ENCODE measurements at places on chromosomes 12 and 14. TPM values are rescaled to one million over a fixed set of nuclear protein-coding genes. Genes with fewer than 3 reads are reported as not detected.

DNA sequence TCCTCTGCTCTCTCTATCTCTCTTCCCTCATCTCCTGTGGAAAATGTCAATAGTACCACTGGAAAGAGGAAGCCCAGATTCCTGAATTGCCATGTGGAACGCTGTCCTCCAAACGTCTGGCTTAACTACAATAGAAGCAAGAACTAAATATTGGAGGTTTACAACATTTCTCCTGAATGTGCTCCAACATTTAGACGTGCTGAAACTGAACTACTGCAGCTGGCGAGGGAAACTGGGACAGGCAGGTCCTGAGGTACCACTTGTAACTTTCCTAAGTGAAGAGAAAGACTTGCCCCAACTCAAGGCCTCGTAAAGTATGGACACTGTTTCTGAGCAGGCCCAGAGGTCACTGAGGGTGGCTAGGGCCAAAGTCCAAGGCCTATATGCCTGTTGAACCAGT, 187.7 kb downstream of the NTF3 start:
- DNase-seq, result no peak

- no peak for DNase-seq
These were observed 5.0 kb upstream of the C14orf180 start for GRCh38 chr14:104574536-104574935.

DNA sequence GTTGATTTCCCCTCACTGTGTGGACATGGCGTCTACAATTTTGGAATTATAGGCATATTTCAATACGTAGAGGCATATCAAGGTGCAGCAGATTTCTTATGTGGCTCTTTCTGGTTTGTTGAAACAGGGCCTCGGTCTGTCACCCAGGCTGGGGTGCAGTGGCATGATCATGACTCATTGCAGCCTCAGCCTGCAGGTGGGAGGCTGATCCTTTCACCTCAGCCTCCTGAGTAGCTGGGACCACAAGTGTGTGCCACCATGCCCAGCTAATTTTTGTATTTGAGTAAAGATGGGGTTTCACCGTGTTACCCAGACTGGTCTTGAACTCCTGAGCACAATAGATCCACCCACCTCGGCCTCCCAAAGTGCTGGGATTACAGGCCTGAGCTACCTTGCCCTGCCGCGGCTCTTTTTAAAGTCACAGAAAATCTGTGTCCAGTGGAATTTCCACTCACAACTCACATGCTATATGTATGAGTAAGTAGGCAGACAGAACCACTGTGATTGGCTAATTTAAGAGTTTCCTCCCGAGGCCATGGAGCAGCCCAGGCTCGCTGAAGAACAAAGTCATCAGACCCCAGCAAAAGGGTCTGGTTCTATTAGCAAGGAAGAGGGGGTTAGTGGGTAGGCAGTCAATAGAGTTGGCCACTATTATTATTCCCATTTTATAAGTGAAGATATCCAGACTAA, 9.1 kb downstream of the GNG2 start:
- no peak for DNase-seq

DNA sequence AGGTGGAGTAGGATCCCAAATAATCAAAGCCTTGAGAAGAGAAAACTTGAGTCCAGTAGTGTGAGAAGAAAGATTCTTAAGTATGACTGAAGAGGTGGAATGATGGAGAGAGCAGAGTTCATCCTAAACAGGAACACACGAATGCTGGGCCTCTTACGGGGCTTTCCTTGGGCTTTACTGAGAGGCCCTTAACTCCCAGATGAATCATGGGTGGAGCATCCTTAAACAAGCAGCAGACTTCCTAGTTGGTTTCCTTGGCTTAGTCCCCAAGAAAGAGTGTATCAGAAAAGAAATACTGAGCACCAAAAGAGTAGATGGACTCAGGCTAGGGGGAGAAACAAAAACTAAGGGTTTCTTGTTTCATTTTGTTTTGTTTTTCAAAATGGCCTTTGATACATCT, 132.5 kb downstream of the GPR135 start:
- DNase-seq, result peak; percentile 31

DNA sequence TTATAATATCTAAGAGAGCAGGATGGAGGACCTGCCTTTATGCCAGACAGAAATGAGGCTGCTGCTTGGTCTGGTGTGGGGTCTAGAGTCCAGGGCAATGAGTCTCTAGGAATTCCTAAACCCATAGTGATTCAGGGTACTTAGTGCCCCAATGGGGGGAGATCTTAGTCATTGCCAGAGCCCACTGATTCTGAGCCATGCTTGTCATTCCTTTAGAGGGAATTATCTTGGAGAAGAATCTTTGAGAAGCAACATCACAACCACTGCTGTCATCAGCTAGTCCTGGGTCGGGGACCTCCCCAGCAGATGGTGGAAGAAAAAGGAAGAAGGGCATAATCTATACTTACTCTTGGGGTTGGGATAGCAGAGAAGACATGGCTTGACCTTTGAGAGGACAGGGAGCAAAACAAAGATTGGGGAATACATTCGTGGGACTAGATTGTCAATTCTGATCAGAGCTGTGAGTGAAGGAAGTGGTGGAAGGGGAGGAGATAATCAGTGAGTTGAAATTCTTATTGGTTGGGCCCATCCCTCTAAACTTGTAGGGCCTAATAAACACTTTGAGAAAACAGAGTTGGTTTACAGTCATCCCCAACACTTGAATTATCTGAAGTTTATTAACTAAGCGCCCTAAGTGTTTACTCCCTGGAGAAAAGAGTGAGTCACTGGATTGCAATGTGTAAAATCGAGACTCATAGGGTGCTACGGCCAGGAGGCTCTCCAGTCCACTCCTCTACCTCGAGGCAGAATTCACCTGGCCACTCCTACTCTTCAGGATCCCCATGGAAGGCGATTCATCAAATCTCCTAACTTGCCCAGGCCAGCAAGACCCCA, 3.0 kb upstream of the KRT3 start:
- DNase-seq, result peak; percentile 61

DNA sequence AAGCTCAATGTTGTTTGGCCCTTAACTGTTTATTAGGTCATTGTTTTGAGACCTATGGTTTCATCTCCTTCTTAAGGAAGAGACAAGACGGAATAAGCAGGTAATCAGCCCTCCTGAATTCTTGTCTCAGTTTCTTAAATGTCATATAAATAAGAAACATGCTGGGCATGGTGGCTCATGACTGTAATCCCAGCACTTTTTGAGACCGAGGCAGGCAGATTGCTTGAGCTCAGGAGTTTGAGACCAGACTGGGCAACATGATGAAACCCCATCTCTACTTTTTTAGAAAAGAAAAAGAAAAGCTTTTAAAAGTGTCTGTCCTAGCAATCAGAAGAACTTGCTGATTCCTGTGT, 5.1 kb downstream of the MTRFR start:
- DNase-seq, result no peak

GRCh38 chr12:128844031-128844635, 9.1 kb upstream of the GLT1D1 start:
- no peak for DNase-seq

- DNase-seq, result no peak
These were observed 92.2 kb downstream of the APAF1 start for GRCh38 chr12:98737322-98737712.

GRCh38 chr14:52789118-52789517, 2.3 kb downstream of the GNPNAT1 start:
- DNase-seq, result no peak

DNA sequence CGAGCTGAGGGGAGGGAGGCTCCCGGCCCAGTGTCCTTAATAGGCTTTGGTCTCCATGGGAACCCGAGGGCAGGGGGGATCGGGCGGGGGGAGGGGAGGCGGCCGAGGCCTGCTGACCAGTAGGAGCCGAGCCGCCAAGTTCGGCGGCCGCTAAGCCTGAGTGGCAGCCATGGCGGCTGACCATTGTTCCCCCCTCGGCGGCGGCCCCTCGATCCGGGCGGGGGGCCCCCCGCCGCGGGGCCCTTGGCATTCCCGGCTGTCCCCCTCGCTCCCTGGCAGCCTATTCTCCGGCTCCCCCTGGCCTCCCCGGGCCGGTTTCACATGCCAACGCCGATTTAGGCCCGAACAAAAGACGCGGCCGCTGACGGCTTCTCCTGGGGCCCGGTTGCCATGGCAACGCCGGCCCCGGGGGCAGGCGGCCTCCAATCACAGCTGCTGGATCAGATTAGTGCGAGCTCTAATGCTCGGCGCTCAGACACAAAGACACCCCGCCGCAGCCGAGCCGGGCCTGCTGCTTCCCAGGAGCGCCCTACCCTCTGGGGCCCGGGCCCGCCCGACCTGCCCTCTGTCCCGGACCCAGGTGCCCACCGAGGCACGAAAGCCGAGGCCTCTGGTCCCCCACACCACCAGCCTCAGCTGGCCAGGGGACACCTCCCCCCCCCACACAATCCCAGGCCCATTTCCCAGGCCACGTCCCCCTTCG, 7.3 kb downstream of the MSI1 start:
- DNase-seq, result no peak

DNA sequence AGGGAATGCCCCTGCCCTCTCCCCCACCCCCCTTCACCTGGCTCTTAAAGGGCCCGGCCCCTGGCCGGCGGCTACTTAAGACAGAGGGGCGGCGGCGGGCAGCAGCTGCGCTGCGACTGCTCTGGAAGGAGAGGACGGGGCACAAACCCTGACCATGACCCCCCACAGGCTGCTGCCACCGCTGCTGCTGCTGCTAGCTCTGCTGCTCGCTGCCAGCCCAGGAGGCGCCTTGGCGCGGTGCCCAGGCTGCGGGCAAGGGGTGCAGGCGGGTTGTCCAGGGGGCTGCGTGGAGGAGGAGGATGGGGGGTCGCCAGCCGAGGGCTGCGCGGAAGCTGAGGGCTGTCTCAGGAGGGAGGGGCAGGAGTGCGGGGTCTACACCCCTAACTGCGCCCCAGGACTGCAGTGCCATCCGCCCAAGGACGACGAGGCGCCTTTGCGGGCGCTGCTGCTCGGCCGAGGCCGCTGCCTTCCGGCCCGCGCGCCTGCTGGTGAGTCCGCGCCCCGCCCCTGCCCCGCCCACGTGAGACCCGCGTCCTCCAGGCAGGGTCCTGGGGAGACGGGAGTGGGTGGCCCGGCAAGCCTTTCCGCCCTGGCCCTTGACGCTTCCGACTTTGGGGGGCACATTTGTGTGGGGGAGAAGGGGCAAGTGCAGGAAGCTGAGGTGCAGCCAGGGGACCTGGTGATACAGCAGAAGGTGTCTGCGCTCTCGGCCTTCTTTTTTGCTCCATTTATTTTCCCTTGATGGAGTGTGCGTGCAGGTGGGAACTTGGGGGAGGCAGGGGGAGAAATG, at the start of gene IGFBP6:
TSS of gene IGFBP6 (plus strand) at position 104 of the 790 bp plus-strand sequence. CDS start at position 155, 51 bp downstream.
- peak; percentile 62 for DNase-seq

- DNase-seq, result no peak
These were observed 12.8 kb downstream of the SOAT2 start for GRCh38 chr12:53115891-53116648.

DHRS2 gene
- 1.1 TPM for total RNA-seq

PLEKHG7 gene
- not detected for total RNA-seq

LRRK2 gene
- total RNA-seq, result 4.5 TPM

USP5 gene
- total RNA-seq, result 80.2 TPM

C12orf54 gene
- total RNA-seq, result 1.9 TPM

SLC35F4 gene
- not detected for total RNA-seq

NCAPD2 gene
- 31.9 TPM for total RNA-seq

TEX52 gene
- not detected for total RNA-seq

DAZAP2 gene
- 93.2 TPM for total RNA-seq
